ENCODE measurements at places on chromosomes 3 and 15.

DNA sequence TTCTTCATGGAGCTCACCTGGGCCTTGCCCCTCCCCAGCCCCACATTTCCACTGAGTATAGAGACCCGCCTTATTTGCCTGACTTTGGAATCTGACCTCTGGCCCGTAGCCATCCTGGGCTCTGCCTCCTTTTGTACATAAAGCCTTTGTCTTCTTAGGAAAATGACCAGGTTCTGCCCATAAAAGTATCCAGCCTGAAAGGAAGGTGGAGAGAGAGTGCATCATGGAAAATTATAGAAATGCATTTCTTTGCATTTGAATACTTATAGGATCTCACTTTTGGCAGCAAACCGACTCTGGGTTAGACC, 3.6 kb upstream of the SH2D7 start:
- DNase-seq: no peak

DNA sequence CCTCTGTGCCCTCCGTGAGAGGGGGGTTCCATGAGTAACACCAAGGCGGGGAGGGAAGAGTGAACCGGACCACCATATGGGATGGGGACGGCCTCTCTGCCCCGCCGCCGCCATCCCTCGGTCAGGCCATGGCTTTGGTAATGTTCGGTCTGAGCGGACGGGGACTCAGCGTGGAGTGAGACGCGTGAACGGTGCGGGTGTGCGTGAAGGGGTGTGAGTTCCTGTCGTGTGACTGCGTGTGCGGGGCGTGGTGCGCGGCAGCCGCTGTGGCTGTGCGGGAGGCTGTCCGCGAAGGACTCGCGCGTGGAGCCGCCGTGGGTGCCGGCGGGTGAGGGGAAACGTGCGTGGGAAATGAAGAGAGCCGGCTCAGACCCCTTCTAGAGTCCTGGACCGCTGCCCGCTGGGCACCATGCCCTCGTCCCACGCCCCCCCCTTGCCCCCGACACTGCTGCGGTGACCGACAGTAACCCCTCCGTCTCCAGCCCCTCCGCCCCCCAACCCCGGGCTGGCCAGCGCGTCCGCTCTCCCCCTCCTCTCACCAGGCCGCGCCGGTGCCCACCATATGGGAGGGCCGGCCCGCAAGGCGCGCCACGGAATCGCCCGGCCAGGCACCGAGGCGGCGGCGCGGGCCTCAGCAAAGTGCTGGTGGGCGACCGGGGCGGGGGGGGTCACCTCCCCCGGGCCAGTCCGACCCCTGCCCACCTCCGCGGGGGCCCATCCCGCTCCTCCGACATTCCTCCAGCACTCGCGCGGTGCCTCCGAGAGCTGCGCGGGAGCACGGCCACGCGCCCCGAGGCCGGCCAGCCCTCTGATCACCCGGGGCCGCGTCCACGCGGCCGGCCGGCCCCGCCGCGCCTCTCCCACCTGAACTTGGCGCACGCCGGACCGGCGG, 589 bp downstream of the KLF15 start:
- DNase-seq: no peak

- DNase-seq: no peak
Measured at GRCh38 chr3:150074277-150074676, 103.6 kb upstream of the PFN2 start.

GRCh38 chr3:89859757-89860156, 752.3 kb downstream of the EPHA3 start:
- DNase-seq: no peak

GRCh38 chr15:74270854-74271520, 34.9 kb downstream of the CCDC33 start:
- DNase-seq: no peak

DNA sequence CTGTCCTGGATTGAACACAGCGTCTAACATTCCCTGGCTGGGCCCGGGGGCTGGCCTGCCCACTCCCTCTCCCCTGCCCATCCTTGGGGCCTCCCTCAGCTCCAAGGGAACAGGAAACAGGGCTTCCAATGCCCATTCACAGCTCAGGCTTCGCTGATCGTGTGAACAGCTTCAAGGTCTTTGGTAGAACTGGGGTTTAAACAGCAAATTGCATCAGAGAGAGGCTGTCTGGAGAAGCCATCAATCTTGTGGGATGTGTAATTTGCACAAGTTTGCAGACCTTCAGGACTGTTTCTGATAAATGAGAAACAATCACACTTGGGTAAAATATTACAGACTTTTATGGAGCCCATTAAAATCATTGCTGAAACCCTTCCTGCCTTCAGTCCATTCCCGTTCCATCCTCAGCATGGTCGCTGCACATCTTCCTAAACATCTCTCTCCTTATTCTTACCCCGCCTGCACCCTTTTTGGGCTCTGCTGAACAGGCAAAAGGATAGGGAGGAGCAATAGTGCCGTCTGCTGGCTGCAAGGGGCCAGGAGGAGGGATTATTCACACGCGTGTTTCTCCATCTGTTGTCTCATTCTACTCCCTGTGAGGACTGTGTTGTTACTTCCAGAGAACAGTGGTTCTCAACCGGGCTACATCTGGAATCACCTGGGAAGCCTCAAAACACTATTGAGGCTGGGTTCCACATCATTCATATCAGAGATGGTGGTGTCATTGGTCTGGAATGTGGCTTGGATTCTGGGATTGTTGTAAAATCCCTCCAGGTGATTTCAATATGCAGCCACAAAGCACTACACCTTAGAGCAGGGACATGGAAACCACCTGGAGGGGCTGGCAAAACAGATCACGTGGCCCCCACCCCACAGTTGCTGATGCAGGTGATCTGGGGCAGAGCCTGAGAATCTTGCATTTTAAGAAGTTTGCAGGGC, 116.3 kb downstream of the CLSTN2 start:
- no peak for DNase-seq

GRCh38 chr3:131756405-131756804, 253.6 kb upstream of the MRPL3 start:
- DNase-seq: no peak

DNA sequence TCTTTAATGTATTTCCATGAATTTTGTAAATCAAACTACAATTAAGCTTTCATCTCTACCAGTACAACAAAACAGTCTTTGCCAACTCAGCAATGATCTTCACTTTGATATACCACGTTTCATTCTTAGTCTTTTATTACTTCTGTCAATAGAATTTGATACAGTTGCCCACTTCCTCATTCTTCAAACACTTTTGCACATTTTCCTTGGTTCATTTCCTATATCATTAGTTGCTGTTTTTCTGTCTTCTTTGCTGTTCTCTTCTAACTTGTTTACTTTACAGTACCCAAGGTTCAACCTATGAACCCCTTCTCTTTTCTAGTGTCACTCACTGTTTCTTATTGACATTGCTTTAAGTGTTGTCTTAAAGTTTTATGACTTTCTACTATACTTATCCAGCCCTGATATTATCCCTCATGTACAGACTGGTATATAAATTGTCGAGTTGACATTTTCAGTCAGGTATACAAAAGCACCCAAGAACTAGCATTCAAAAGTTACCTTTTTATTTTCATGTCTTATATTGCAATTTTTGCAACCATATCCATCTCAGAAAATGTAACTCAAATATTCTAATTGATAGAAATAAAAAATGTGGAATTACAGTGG, 903.1 kb downstream of the NSUN3 start:
- no peak for DNase-seq

DNA sequence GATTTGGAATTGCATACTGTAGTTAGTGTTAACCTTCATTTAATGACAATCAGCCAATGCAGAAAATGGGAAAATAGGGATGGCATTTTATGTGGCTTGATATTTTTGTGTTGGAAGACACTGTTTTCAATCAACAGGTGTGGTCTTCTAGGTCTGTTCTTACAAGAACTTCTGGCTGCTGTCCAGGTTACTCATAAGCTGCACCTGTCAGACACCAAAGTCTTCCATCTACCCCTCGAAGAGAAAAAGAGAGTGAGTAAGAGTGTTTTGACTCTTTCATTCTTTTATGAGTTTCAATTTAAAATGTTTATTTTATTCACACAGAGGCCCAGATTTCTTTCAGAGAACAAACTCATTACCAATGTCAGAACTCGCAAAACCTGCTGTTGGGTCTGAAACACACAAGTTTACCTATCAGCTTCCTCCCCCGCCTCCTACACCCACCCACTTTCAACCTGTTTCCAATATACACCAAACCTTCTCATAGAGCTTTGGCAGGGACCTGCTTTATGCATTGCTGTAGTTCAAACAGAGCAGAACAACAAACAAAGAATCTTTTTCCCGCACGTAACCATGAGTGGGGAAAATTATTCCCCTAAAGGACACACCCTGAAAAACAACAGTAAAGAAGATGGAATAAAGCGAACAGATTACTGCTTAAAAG, 767.7 kb upstream of the ALCAM start:
- no peak for DNase-seq

DNA sequence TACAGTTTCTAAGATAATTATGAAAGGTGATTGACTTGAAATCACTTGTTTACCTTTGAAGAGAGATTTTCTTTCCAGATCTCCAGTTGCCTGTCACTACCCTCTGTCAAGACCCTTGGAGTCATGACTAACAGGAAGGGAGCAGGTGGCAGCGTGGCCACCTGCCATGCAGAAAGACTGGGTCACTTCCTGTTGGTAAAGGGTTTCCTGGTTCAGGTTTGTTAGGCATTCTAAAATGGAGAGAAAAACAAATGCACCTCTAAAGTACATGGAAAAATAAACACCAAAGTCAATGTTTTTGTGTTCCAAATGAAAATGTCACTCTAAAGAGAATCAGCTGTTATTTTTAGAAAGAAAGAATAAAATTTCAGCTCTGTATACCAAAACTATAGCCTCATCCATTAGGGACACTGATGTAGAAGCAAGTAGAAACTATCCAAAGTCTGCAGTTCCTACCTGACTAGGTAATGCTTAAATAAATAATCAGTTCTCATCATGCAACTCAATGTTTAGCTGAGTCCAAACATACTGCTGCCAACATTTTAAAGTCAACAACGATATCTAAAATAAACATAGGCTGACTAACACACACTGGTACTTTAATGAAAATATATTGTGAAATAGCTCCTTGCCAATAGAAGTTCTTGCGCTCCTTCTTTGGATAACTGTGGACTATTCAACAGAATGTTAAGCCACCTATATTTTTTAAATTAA, 23.9 kb upstream of the TM4SF1 start:
- DNase-seq: no peak

GRCh38 chr15:56102441-56102840, 109.0 kb upstream of the NEDD4 start:
- no peak for DNase-seq

DNA sequence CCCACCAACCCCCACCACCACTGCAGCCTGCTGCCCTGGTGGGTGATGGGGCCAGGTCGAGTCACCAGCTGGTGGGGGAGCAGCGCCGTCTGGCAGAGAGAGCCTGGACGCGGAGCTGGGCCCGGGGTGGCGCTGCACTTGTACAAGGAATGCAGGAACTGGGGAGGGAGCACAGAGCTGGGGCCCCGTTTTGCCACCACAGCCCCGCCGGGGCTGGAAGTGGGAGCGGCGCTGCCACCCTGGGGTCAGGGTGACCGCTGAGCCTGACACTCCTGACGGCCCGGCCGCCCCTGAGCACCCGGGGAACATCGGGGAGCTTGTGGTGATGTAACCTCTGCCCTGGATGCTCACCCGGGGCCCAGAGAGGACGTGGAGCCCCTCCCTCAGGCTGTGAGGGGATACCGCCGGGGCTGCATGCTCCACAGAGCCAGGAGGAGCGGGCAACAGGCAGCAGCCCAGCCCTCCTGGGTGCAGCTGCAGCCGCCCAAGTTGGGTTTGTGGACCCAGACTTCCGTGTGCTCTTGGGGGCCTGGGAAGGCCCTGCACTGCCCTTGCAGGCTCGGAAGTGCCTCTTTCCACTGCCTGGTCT, 32.6 kb upstream of the IREB2 start:
- no peak for DNase-seq

Measured in CD4-positive, alpha-beta T cell treated with Interleukin-6 at 100 ng/mL for 8 hours (primary cell).